ENCODE measurements at places on chromosomes 13 and 19. TPM values are rescaled to one million over a fixed set of nuclear protein-coding genes. Genes with fewer than 3 reads are reported as not detected.

The PSG2 gene
- not detected for polyA plus RNA-seq

The PLPP2 gene
- 90.9 TPM for polyA plus RNA-seq

The C3 gene
- 70.9 TPM for polyA plus RNA-seq

The RNF225 gene
- polyA plus RNA-seq, result not detected

The CGB2 gene
- not detected for polyA plus RNA-seq

The MARK4 gene
- polyA plus RNA-seq, result 7.8 TPM

The LRRC4B gene
- polyA plus RNA-seq, result 0.97 TPM

The CEACAM3 gene
- not detected for polyA plus RNA-seq

DNA sequence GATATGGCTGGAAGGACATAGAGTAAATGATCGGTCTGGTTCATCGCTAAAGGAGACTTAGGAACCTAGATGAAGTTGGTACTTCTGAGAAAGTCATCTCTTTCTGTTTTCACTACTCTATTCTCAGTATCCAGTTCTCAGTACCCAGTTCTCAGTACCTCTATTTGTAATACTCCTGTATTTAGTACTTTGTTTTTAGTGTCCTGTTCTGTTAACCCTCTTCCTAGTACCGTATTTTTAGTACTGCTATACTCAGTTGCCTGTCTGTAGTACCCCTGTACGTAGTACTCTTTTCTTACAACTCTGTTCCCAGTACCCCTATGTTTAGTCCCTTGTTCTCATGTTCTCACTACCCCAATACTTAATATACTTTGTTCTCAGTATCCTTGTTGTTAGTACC, 1.2 kb downstream of the RFXAP start:
- DNase-seq, result no peak

GRCh38 chr19:12788682-12789097, 2.6 kb upstream of the JUNB start:
- DNase-seq, result no peak

- DNase-seq, result no peak
Measured at GRCh38 chr13:110575322-110576069, 14.0 kb upstream of the RAB20 start.

- no peak for DNase-seq
Measured at GRCh38 chr19:1533510-1534150, 9.8 kb downstream of the PLK5 start.

DNA sequence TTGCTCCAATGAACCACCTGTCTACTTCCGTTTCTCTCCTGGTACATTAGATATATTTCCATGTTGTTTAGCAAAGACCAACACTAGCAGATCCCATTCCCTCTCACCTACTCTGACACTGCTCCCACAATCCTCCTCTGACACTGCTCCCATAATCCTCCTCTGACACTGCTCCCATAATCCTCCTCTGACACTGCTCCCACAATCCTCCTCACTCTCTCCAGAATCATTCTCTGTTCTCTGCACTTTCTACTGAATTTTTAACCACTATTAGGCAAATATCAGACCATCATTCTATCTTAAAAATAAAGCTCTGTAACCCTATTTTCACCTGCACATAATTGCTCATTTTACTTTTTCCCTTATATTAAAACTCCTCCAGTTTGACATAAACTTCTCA, 578.5 kb upstream of the PCDH20 start:
- DNase-seq, result no peak

DNA sequence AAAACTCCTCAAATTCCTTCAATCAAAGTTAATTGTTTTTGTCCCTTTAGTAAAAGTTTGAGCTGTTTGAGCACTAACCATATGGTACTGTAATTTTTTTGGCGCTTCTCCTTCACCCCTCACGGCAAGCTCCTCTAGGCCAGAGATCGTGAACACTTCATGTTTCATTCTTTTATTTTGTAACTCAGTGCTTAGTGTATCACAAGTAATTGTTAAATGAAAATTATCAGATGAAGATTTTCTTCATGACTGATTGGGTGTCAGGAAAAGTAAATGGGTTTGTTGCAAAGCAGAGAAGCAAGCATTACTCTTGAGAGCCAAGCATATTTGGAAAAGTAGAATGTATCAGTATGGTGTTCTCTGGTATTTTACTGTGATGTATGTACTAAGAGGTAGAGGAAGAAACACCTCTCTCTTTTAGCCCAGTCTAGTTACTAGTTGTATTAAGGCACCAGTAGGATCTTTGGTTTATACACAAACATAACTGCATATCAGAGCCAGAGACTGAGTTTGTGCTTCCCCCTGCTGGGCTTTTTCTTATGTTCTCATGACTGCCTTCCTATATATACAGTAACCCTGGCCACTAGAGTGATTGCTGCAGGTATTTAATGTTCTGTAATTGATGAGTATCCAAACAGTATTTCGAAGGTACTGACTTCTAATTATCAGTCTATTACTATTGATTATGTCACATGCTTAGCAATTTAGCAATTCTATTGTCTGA, 202.3 kb upstream of the KLHL1 start:
- DNase-seq, result no peak

DNA sequence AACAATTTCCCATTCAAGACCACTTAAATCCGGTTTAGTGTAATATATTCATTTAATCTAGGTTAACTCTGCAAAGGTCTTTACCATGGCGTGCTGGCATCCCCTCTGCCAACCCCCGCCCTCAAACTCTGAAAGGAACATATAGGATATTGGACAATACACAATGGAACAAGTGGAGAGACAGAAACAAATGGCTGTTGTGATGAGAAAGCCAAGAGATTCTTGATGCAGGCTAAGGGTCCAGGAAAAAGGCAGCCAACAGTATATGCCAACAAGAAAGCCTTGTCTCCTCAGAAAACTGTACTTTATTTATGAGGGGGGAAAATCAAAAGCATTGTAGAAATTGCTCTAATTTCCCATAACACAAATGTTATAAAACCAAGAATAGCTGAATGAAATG, 407.3 kb upstream of the SGCG start:
- DNase-seq, result no peak

DNA sequence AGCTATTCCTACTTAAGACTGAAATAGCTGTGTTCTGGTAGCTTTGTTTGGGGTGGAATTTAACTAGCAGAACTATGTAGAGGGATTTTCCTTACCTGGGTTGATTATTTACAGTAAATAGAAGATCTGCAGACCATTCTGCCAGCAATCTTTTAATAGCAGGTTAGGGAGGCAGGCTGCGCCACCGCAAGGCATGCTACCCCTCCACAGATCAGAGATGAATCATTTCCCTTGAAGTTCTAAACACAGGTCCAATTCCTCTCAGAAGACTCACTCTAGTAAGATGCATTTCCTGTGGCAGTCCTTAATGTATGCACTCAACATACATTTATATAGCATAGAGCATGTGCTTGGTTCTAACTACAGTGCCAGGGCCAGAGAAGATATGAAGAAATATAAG, 109.0 kb downstream of the TNFRSF19 start:
- DNase-seq, result peak; percentile 15

DNA sequence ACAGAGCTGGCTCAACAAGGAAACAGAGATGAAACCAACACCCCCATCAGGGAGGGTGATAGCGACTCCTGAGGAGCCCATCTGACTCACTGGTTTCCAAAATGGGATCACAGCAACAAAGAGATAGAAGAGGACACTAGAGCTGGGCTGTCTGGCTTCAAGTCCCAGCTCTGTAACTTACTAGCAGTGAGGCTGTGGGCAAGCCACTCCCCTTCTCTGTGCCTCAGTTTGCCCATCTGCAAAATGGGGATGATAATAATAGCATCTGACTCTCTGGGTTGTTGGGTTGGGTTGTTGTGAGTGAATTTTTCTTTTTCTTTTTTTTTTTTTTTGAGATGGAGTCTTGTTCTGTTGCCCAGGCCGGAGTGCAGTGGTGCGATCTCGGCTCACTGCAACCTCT, 14.3 kb downstream of the IGSF23 start:
- DNase-seq, result no peak

DNA sequence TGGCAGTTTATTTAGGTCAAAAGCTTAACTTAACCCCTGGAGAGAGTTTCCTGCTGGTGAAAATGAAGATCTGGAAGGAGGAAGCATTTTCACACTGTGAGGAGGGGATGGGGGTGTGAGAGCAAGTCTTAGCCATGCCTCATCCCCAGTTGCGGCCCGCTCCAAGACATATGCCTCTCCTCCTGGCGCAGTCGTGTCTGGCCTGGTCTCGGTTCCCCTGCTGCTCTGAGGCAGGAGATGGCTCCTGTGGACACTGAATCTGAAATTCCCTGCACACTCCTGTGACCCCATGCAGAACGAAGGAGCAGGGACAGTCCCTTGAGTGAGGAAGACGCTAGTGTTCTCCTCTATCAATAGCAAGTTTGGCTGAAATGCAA, 360 bp upstream of the ZNF69 start:
- DNase-seq, result no peak
